ENCODE measurements at places on chromosomes 7 and 10.

DNA sequence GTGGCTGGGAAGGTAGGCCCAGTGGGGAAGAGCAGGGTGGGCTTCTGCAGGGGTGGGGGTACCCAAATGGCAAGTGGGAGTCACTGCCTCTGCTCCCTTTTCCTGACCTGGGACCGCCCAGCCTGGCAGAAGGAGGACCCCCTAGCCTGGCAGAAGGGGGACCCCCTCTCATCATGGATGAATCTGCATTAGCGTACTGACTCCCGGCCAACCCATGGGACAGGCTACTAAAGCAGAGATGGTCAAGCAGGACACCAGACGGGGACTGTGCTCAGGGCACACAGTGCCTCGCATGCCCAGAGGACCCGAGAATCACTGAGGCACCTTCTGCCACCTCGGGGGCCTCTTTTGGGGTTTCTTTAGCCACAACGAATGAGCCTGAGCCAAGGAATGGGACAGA is 577.5 kb downstream of the GLRX3 start:
- DNase-seq: no peak

DNA sequence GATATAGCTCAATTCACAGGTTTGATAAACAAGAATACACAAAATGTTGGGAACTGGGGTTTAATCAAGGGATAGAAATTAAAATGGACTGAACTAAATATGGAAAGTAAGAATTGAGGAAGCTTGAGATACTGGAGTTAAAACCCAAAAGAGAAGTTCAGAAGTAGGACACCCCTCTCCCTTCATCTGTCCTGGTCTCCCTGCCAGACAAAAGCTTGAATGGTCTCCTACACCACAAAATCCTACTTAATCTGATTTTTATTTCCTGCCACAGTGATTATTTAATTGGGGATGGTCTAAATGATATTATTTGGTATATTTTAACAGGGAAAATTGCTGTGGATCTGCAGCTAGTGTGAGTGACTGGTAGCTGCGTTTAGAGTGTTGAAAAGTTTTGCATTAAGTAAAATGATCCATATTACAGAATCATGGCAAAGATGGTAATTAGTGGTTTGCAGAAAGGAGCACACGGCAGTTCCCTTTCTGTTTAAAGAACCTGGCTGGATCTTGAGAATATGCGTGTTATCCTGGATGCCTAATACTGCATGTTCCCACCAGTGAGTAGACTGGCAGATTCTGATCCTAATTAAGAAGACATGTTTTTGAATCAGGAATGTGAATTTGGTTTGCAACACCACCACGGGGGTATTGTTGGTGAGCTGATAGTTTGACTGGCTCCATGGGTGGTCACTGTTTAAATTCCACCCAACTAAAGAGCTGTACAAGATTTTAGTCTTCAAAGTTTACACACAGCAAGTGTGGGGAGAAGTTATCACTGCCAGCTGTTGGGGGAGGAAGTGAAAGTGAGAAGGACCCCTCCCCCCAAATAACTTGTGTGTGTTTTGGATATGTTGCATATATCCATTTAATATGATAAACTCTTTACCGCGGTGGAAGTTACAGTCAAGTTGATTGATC is 5.5 kb downstream of the RBM20 start:
- DNase-seq: no peak

- no peak for DNase-seq
These were observed 34.4 kb downstream of the ASAH2 start for GRCh38 chr10:50216894-50217293.

DNA sequence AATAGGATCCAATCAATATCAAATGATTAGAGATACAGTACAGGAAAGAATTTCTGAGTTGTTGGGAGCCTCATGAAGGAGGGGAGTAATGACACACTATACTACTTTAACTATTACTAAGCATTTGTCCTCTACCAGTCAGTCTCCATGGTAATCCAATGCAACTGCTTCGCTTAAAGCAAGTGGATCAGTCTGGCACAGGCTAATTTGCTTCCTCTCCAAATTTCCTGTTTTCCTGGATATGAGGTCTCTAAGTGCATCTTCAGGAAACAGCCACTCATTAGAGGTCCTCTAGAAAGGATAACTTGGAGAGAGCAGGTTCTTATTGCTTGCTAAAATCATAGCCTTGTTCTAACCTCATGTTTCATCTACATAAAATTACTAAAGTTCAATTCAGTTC is 8.4 kb upstream of the SEPTIN7 start:
- DNase-seq: no peak

DNA sequence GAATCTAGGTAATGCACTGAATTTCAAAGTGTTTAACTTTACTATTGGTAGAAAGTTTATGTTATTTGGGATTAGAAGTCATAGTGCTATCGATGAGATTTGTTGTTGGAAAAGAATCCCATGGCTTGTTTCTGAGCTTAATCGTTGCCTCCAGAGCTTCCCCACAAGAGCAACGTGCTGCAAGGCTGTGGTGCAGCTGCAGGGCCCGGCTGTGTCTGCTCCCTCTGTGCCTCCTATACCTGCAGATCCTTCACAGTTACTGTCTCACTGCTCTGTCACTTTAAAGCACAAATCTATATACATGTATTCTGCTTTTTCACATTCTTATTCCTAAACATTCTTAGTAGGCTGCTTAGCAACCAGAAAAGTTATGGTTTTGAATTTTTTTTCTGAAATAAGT is 826.6 kb upstream of the COBL start:
- DNase-seq: no peak

DNA sequence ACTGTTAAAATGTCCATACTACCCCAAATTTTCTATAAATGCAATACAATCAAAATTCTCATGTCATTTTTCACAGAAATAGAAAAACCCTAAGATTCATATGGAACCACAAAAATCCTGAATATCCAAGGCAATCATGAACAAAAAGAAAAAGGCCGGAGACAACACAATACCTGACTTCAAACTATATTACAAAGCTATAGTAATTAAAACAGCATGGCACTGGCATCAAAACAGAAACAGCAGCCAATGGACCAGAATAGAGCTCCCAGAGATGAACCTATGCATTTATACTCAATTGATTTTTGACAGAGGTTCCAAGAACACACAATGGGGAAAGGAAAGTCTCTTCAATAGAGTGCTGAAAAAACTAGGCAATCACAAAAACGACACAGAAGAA is 128.8 kb downstream of the SDHAF3 start:
- no peak for DNase-seq

- DNase-seq: no peak
These were observed 71.9 kb upstream of the DIP2C start for GRCh38 chr10:761376-761775.

- peak; percentile 87 for DNase-seq
These were observed at the start of gene PDK4 for GRCh38 chr7:95596198-95597063. TSS of gene PDK4 (minus strand) at chr7:95596516. CDS start at chr7:95596293, 223 bp downstream.

DNA sequence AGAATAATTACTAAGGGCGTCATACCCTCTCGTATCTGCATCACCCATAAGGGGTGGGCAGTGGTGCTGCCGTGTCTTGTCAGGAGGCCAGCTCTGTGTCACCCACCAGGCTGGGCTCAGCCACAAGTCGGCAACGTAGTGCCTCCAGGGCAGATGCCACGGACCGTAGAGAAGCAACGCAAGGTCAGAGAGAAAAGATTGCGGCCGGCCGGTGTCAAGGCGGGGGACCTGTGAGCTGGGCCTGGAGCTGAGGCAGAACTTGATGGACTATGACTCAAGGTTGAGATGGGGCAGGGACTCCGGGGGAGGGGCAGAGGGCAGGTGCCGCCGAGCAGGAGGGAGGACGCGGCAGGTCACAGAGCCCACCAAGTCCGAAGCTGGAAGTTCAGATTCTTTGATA is 29.5 kb downstream of the FOXK1 start:
- DNase-seq: no peak

DNA sequence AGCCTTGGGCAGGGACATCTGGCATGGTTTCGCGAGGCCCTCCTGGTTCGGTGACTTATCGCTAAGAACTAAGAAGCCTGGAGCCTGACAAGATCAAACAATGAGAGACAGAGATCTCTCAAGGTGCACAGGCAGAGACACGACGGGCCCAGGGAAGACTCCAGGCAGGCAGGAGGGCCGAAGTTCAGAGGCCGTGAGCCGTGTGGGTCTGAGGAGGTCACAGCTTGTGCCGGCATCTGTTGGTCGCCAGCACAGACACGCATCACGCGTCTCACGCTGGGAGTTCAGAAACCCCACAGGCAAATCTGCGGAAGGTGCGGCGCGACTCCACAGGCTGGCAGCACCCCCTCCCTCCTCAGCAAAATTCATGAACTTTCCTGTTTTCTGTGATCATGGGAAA is 314.0 kb downstream of the DNAJB6 start:
- no peak for DNase-seq

DNA sequence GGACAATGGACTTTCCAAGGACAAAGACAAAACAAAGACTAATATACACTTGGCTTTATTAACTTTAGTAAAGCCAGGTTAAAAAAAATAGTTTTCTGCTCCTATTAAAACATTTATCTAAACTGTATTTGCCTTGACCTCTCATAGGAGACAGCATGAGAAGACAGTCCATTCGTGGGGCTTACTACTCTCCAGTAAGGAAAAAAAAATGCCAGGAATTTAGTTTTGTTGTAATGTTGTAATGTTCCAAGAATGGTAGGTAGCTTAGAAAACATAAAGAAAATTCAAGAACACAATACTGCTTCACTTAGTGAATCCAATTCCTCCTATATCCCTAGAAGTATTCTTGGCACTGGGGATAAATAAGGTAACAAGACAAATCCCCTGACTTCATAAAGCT is 81.7 kb downstream of the KMT2C start:
- no peak for DNase-seq

- DNase-seq: no peak
These were observed 43.6 kb upstream of the R3HCC1L start for GRCh38 chr10:98090822-98091221.

- DNase-seq: no peak
These were observed 388.9 kb upstream of the NPVF start for GRCh38 chr7:25617214-25617613.

DNA sequence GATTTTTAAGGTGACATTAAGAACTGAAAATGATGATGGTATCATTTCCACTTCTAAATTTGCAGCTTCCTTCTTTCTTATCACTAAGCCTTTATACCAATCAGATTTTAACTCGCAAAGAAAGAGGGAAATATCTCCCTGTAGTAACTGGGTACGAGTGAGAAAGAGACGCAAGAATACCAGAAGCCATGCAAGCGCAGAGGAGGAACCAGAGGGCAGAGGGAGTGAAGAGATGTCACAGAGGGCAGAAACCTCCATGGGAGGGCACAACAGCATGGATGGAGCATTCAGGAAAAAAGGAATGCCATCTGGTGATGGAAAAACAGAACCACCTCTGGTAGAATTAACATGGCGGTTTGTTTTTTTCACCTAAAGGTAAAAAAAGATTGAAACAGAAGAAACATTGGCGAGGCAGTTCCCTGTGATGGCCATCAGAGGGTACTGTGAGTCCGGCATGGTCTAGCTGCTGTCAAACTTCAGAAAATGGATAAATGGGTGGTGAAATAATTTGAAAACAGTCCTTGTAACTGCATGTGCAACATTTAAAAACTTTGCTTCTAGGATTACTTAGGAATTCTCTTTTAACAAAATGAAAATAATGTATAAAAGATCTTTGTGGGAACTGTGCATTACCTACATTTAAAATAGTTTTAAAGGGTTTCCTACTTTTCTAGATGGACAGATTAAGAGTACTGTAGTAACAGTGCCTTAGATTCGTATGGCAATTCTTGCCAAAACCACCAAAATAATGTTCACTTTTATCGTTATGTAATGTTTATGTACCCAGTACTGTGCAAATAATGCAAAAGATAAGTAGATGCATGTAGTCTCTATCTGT is 91.8 kb downstream of the ARHGAP12 start:
- no peak for DNase-seq

All from amygdala (tissue), 56 donors.